ELF-1 (cell line): ENCODE measurements at places on chromosomes 4 and X.
A peak's percentile ranks its signal among the peaks of the same experiment; 100 is the strongest.

DNA sequence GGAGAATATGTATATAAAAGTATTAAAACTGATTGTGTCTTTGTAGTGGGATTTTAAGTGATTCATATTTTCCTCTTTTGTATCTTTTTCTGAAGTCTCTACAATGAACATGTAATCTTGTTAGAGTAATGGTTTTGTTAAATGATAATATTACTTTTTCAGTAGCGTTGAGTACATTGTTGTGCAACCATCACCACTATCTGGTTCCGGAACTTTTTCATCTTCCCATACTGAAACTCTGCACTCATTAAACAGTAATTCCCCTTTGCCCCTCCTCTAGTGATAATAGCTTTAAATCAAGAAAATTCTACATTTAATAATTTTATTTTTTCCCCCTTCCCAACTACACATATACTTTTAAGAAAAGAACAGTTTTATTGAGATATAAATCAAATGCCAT is 23.3 kb downstream of the SHROOM3 start:
- no peak for DNase-seq

DNA sequence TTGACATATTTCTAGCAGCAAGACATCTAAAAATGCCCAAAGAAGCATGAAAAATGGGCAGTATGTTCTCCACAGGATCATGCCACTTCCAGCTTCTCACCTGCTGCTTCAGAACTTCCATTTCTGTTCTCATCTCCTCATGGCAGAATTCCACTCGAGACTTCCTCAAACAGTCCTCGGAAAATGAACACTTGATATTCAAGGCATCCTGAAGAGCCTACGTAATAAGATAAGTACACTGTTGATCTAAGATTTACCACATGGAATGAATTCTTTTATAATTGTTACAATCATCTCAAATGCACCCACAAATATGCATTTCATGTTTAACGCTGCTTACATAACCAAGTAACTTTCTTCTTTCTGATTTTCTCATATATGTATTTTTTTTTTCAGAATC is 14.1 kb downstream of the TNIP3 start:
- DNase-seq = no peak

DNA sequence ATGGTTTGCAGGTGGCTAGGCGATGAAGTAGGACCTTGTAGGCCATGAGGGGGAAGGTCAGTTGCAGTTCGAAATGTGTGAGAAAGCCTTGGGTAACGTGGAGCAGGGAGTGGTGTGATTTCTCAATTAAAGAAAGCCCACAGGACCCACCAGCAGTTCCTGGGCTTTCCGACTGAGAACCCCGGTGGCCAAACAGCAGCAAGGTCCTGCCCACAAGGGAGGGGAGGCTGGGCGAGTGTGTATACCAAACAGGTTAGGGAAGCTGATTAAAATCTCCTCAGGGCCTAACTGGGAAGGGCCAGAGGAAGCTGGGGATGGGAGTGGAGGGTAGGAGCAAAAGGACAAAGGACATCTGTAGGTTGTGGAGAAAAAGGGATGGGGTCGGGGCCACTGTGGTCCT is 2.4 kb downstream of the ATP6AP1 start:
- DNase-seq = peak; percentile 83

DNA sequence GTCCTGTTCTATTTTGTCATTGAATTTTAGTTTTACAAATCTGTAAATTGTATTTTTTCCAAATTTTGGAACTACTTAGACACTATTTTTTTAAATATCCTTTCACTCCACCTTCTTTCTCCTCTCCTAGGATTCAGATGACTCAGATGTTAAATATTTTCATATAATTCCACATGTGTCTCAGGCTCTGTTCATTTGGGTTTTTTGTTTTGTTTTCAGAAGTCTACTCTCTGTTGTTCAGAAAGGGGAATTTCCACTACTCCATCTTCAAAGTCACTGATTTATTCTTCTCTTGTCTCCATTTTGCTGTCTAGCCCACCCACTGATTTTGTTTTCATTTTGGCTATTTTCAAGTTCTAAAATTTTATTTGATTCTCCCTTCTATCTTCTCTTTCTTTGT is 264.0 kb upstream of the SLIT2 start:
- DNase-seq = no peak

DNA sequence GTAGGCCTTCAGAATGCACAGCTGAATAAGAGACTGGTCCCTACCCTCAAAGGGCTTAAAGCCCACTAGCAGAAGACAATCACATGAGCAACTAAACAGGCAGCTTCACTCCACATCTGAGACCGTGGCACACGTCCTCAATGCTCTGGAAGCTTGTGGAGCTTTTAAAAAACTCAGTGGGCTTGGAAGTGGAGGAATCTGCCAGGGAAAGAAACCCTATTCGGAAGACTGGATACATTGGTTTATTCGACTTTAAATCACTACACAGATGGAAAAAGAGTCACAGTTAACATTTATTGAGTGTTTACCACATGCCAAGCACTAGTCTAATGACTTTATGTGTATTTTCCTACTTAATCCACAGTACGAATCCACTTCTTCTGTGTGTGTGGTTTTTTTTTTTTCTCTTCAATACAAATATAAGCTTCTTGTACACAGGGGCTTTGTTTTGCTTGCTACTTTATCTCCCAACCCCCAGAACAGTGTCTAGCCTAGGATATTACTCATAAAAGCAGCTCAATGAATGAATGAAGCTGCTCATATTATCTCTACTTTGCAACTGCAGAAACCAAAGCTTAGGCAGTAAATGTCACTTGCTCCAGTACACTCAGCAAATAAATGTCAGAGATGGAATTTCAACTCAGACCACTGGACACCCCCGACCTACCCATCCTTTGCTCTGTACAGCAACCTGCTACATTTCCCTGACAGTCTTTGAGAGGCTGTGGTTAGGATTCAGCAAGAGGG is 137.7 kb downstream of the LDB2 start:
- no peak for DNase-seq
